H1 (cell line): ENCODE measurements at places on chromosomes 3 and 15. TPM values are rescaled to one million over a fixed set of nuclear protein-coding genes. Genes with fewer than 3 reads are reported as not detected.
A peak's percentile ranks its signal among the peaks of the same experiment; 100 is the strongest.

GRCh38 chr3:178597371-178597770 lies 61.1 kb downstream of the KCNMB2 start:
- no peak for DNase-seq

DNA sequence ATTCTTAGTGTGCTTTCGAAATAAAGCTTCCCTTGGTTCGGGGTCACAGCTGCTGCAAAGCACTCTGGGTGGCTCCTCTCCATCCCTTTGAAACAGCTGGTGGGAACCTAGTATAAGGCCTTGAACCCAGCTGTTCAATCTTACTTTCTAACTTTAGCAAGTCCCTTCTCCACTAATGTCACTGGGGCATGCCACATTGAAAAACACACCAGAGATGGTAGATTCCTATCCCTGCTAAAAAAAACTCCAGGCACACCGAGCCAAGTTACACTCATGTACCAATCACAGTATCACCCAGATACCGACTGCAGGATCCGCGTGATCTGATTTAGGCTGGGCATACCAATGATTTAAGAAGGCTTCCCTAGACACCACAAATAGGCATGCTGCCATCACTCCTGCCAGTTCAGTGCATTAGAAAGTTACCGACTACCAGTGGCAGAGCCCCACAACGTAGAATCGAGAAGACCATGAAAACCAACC lies 65.0 kb downstream of the WWTR1 start:
- no peak for DNase-seq

GRCh38 chr3:45477838-45478237 lies 89.5 kb downstream of the LARS2 start:
- DNase-seq = no peak

CCDC39 gene
- 0.12 and 0.24 TPM in 2 replicates for polyA plus RNA-seq

DNA sequence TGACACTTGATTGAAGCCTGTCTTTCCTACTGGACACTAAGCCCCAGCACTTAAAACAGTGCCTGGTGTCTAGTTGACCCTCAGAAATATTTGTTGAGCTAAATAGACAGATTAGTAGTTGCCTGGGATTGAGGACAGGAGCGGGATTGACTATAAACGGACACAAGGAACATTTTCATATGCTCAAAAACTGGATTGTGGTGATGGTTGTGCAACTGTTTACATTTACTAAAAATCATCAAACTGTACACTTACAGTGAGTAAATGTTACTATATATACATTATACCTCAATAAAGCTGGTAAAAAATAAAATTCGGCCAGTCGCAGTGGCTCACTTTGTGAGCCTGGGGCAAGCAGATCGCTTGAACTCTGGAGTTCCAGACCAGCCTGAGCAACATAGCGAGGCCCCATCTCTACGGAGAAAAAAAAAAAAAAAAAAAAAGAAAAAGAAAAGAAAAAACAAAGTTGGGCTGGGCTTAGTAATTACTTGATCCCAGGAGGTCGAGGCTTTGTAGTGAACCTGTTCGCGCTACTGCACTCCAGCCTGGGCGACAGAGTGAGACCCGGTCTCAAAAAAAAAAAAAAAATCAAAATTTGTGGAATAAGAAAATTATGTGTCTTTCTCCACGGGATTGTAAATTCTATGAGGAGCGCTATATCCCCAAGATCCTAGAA lies 632 bp upstream of the IDH3A start:
- DNase-seq = no peak

CACNA2D2 gene
- 24.9 and 25.0 TPM in 2 replicates for polyA plus RNA-seq

EPHB1 gene
- 3.5 and 5.4 TPM in 2 replicates for polyA plus RNA-seq

DNA sequence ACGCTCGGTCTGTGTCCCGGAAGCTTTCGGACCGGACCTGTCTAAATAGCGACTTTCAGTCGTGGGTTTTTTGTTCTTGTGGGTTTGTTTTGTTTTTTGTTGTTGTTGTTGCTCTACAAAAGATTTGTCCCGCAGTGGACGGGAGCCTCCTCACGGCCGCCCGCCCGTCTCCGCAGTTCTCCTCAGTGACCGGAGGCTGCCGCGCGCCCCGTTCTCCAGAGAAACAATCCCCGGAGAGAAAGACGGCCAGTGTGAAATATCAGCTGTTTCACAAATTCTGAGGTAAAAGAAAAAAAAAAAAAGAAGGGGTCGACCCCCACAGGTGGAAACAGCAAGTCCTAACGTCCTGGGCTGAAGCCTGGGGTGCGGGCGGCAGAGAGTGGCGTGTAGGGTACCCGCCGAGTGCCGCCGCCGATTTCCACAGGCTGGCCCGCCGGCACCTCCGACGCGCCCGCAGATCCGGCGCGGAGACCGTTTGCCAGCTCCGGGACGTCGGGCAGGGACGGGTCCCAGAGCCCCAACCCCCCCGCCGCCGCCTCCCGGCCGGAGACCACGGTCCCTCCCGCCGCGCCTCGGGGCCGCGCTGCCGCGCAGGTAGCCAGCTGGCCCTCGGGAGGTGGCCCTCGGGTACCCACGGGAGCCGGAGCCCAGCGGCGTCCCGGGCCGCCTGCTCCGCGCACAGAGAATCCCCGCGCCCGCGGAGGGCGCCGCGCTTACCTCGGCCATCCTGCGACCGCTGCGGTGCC lies 478 bp downstream of the BNC1 start:
- DNase-seq = peak; percentile 55

DNA sequence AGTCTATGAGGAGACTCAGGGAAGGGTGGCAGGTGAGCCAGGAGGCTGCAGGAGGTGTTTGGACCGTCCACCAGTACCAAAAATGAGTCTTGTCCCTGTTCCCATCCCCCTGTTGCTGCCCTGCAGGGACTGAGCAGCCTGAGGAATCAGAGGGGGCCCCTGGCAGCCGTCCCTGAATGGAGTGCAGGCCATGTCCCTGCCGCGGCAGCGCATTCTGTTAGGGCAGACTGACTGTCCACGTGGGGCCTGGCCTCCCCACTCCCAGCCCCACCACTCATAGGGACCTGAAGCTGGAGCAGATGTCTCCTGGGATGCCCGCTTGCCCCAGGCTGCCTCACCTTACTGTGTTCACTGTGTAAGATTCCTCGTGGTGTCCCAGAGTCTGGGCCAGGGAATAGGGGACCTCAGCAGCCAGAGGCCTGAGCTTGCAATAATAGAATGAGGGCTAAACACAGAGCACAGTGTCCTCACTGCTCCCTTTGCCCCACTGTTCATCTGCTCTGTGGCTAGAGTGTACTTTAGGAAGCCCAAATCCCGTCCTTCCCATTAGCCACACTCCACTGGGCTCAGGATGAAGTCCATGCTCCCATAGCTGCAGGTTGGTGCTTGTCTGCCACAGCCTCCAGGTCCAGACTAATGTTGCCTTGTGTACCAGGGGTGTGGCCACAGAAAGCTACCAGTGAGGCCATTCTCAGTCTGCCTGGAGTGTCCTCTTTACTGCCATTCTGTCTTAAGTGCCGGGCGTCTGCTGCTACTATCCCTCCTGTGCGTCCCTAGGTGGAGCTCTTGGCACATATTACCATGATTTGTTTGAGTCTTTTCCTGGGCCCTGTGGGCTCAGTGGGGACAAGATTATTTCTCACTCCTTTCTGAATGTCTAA lies 63.2 kb downstream of the HCN4 start:
- DNase-seq = peak; percentile 39

DNA sequence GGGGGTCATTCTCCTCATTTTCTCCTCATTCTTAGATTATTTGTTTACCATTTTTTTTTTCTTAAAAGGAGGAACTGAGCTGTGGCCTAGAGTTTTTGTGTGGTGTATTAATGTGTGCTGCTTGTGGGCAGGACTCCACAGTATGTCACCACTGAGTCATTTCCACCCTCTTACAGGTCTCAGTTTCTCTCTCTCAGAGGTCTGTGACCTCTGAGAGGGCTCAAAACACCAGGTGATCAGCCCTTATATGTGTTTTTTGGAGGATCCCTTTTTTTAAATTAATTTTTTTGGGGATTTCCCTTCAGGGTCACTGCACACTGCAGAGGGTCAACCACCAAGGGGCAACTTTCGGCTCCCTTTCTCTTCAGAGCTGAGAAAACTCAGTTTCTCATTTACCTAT lies 166.4 kb downstream of the SUCNR1 start:
- DNase-seq = no peak

- DNase-seq = no peak
These were observed 43.0 kb downstream of the ARRDC4 start for GRCh38 chr15:98003518-98003917.

SPTBN5 gene
- polyA plus RNA-seq = 0.32 and 0.38 TPM in 2 replicates
